Hippocampal formation (tissue), 2 donors: ENCODE measurements at places on chromosomes 5 and 9.

GRCh38 chr5:134070725-134071613, 43.5 kb upstream of the TCF7 start:
- DNase-seq = no peak

DNA sequence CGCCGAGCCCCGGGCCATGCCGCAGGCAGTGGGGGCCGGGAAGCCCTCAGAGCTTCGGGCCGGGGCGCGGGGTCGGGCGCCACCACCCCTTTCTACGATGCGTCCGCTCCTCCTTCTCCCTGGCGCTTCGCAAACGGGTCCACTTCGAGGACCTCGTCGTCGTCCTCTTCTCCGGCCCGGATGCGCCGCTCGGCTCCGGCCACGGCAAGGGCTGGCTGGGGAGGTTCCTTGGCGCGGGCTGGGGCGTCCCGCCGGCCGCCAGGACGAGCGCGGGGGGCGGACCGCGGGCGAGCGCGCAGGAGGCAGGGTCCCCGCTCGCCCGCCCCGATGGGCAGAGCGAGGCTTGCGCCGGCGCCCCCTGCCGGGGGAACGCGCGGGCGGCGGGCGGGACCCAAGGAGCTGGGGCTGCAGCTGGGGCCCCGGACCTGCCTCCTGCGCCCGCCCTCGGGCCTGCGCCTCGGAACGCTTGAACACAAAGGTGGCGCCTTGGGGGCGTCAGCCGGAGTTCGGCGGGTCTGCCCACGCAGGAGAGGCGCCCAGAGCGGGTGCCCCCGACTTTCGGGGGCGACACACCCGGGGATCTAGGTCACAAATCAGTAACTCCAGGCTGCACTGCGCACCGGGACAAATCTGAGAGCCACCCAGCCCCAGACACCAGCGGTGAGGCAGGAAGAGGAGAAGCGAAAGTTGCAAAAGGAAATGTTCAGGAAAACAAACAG, at the start of gene ROR2:
Gene ROR2, minus strand, starts transcription at position 283 of the 719 bp plus-strand sequence.
- no peak for DNase-seq

- DNase-seq = no peak
These were observed 177.9 kb downstream of the C9orf50 start for GRCh38 chr9:129442803-129443511.

- peak; percentile 37 for DNase-seq
These were observed 19.2 kb upstream of the TOR1B start for GRCh38 chr9:129783516-129784361.

GRCh38 chr5:127757576-127757975, 54.4 kb downstream of the CCDC192 start:
- DNase-seq = no peak

- DNase-seq = no peak
These were observed 488.0 kb downstream of the MAN2A1 start for GRCh38 chr5:110177729-110178128.

- DNase-seq = no peak
These were observed 268.6 kb upstream of the PTGER4 start for GRCh38 chr5:40410964-40411635.

DNA sequence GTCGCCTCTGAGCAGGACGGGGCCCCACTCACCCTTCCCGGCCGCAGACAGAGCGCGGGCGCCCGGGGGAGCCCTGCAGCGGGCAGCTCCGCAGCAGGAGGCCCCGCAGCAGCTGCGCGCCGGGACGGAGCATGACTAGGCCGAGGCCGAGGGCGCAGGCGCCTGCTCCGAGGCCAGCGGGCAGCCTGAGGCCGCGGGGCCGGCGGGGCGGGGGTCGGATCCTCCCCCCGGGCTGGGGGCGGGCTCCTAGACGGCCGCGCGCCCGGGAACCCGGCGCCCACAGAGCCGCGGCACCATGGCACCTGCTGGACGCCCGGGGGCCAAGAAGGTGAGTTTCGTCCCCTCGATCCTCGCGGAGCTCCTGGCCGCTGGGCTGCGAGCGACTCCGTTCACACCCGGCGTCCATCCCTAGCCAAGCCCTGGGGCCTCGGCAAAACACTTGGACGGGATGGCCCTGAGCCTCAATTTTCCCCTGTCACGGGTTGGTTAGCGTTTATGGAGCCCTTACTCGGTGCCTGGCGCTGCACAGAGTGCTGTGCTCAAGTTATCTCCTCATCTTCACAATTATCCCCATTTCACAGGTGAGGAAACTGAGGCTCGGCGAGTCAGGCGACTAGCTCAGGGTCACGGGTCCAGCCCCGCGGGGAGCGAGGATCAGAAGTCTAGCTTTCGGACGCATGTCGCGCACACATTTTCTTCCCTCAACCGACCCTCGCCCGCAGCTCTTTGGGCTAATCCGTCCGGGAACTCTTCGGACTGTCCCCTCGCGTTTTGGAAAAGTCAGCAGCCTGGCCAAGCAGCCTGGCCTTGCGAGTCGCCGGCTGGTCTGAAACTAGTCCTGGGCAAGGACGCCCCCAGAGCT, at the start of the genes BHMT2 and DMGDH:
Gene BHMT2, plus strand, starts transcription at position 280 of the 862 bp plus-strand sequence. Its CDS starts 16 bp downstream, at position 296.
Gene DMGDH, minus strand, starts transcription at position 187 of the 862 bp plus-strand sequence. Its CDS starts 54 bp downstream, at position 133.
- no peak for DNase-seq

GRCh38 chr5:112869948-112870347, 8.9 kb downstream of the SRP19 start:
- no peak for DNase-seq

- no peak for DNase-seq
These were observed 21.8 kb upstream of the ZNF618 start for GRCh38 chr9:113854310-113854709.

GRCh38 chr5:159452480-159453167, 122.3 kb upstream of the IL12B start:
- DNase-seq = no peak

DNA sequence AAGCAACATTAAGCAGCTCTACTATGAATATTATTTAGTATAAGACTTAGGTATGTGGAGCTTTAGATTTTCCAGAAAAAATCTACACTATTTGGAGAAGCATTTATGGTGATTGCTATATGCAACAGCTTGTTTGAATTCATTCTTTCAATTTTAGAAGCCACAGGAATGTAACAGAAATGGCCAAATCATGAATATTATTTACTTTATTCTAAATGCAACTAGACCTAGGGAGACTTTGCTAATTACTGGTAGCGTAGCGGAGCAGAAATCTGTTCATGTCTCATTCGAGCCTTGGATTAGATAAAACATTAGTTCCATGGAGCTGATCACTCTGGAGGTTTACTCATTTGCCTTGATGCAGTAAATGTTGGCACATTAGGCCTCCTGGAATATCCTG, 290.2 kb downstream of the ZNF608 start:
- no peak for DNase-seq

GRCh38 chr5:156695774-156696173, 154.3 kb upstream of the PPP1R2B start:
- DNase-seq = no peak

- DNase-seq = no peak
These were observed 178.5 kb upstream of the EGFLAM start for GRCh38 chr5:38079620-38080402.

GRCh38 chr9:88235615-88236014, 97.3 kb upstream of the SPATA31C2 start:
- DNase-seq = no peak

DNA sequence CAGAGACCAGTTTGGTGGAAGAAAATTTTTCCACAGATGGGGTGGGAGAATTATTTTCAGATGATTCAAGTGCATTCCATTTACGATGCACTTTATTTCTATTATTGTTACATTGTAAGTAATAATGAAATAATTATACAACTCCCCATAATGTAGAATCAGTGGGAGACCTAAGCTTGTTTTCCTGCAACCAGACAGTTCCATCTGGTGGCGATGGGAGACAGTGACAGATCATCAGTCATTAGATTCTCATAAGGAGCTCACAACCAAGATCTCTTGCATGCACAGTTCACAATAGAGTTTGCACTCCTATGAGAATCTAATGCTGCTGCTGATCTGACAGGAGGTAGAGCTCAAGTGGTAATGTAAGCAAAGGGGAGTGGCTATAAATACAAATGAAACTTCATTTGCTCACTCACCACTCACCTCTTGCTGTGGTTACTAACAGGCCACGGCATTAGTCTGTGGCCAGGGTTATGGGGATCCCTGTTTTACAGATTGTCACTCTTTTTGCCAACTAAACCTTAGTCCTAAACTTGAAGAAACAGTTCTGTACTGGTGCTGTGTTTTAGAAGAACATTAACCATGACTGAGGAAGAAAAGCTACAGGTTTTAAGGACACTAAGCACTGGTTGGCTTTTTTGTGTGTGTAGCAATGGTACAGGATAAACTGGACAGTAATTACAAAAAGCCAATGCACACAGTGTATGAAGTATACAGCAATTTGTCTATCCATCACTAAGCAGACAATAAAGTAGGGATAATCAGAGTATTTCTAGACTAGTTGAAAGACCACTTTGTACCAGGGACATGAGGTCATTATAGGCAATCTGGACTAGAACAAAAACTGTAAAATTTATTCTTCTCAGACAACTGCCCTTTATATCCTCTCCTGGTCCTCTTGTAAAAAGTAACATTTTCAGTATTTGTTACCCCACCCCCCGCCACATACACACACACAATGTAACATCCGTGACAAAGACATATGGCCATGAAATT, 9.9 kb downstream of the TMEM232 start:
- no peak for DNase-seq

DNA sequence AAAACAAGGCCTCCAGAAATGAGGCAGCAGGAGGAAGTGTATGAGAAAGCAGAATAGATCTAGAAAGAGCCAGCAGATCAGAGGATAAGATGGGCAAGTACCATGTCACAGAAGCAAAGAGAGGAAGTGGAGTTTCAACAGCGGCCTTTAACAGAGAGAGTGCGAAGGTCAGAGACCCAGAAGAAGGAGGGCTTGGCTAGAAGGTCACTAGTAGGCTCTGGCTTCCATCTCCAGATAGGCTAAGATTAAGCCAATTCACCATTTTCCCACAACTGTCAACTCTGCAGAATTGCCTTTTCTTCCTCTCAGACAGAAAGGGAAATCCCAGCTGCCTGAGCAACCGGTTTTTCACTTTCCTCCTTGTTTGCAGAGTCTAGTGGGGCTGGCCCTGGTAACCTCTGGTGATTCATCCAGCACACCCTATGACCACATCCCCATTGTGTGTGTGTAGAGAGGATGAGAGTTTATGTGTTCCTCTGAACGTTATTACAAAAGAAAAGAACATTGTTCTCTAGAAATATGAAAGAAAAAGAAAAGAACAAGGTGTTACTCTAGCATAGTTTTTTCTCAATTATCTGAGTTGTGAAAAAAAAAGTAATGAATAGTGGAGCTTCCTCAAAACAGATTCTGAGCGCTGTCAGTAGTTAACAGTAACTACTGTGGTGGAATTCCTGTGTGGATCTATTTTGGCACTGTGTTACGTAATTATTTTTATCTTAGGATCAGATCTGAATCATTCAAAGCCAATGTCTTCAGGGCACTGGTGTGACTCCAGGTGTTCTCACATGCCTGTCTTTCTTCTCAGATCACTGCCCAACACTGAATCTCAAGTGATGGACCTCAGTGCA, 220.4 kb downstream of the ARRDC3 start:
- DNase-seq = peak; percentile 16

DNA sequence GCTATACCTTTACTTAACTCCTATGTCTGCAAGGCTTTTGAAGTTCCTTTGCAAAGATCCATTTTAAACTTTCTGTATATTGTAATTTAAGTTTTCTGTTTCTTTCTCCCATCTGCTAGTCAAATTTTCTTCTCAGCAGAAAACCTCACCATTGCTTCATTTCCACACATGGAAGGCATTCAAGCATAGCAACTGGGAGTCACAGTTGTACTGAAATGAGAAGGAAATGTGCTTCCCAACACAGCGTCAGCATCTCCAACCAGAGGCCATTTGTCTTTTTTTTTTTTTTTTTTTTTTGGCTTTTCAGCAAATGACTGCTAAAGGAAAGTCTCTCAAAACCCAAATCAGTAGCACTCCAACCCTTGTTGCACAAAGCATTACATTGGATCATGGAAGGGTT, 92.5 kb downstream of the RAB3C start:
- peak; percentile 2 for DNase-seq

GRCh38 chr5:50853151-50853550, 186.7 kb downstream of the PARP8 start:
- DNase-seq = peak; percentile 39

DNA sequence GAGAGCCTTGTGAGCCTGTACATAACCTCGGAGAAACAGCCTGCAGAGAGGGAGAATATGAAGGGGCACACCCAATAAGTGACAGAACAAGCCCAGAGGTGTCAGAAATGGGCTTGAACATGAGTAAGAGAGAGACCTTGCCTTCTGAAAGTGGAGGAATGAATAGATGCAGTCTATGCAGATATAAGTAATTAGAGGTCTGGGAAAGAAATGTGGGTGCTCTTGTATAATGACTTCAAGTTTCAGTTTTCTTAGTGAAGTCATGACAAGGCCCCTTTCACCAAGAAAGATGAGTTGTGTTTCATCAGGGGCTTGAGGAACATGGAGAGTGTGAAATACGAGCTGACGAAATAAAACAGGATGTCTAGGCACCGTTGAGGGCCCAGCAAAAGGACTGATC, 15.1 kb downstream of the GRAMD2B start:
- no peak for DNase-seq

GRCh38 chr5:124951661-124952060, 205.2 kb upstream of the ZNF608 start:
- DNase-seq = no peak

- DNase-seq = no peak
These were observed 144.4 kb downstream of the NSG2 start for GRCh38 chr5:174189654-174190541.

DNA sequence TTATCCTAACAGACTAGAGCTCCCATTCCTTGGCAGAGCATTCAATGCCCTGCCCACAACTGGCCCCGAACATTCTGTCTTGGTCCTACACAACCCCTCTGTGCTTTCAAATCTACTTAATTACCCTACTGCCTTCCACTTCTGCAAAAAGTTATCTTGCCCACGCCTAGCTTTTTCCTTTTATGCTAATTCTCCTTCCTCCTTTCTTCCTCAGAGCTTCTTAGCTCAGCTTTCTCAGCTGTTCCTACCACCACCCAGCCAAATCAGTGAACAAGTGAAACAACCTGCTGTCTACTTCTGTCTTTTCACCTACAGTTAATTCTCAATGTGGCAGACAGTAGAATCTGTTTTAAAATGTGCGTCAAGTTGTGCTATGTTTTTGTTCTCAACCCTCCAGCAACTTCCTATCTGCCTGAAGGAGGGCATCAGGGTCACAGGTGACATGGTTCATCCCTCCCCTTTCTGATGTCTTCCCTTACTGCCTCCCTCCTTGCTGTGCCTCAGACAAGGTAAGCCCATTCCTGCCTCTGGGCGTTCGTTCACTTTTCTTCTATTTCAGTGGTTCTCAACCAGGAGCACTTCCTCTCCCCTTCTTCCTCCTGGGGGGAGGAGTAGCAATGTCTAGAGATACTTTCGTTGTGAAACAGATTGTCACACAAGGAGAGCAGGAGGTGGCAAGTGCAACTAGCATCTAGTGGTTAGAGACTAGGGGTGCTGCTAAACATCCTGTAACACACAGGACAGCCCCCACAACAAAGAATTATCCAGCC, 1.3 kb upstream of the REEP5 start:
- DNase-seq = no peak

DNA sequence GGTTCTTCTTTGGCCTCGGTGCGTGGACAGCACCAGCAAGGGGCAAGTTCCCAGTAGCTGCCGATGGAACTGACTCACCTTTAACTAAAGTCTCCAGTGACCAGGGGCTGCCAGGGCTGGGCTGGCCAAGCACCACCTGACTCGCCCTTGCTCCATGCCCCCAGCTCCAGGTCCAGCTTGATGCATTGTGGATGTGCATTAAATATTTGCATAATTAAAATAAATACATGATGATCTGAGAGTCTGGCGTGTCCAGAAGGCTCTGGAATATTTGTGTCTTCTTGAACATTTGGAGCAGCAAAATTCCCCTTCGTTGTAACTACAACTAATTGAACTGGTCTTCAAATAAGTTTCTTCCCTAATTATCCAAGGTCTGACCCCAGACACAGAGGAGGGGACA, 9.5 kb upstream of the PRDM12 start:
- DNase-seq = no peak
